ENCODE measurements at places on chromosomes 2 and 18.

- no peak for DNase-seq
Measured at GRCh38 chr2:109226622-109227021, 97.6 kb downstream of the SH3RF3 start.

DNA sequence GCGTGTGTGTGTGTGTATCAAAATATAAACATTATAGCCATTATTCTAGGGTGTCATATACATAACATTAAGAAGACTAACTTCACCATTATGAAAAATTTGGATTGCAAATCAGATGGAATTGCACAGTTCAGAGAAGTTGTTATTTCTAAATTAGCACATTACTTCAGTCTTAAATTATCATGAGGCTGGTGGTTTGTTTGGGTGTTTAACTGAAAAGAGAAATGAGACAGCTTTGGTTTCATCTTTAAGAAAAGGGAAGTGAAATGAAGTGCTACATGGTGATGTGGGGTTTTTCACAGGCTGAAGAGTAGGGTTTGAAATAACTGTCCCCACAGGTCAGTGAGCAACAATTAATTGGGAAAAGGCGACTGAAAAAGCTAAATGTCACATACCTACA lies 161.2 kb upstream of the XIRP2 start:
- no peak for DNase-seq

DNA sequence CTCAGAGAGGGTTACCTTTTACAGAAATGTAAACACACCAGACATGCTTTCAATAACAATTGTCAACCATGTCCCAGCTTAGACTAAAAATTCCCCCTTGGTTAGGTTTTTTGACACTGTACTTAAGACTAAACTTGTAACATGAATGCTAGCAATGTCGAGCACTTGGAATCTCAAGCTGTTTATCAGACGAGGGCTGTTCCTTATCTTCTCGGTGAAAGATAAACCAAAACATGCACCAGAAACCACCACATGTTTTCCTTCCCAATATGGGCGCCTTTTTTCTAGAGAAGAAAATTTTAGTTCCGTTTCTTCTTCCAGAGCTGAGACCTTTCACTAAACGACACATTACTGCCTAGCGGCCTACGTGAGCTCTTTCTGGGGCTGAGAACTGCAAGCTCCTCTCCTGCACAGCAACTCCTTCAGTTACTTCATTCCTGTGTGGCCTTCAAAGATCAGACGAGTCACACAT lies 42.4 kb upstream of the ACKR3 start:
- DNase-seq: no peak

DNA sequence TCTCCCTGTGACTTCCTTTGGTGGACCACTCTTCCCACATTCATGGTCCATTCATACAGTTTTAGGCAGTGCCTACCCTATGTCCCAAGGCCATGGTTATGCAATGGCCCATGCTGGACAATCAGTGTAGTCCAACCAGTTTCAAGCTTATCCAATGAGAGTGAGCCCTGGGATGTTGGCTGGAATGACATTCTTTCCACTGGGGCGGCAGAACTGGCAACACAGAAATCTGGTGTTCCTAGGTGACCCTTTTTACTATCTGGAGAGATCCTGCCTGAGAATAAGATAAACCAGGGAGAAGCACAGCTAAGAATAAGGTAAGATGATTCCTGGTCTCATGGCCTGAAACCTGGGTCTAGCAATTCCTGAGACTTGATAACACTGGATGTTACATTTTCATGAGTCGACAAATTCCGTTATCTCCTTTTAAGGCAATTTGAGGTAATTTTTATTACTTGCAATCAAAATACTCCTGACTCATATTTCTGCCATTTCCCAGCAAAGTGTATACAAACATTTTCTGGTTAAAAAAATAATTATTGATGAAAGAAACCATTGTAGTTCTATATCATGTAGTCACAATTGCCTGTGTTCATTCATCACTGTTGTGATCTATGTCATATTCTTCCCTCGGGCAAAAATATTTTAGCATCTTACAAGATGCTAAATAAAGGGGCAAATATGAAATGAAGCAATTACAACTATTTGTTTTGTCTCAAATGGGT lies 271.5 kb upstream of the LYPD1 start:
- DNase-seq: no peak

GRCh38 chr2:133341575-133341974 lies 226.7 kb downstream of the NCKAP5 start:
- DNase-seq: no peak

DNA sequence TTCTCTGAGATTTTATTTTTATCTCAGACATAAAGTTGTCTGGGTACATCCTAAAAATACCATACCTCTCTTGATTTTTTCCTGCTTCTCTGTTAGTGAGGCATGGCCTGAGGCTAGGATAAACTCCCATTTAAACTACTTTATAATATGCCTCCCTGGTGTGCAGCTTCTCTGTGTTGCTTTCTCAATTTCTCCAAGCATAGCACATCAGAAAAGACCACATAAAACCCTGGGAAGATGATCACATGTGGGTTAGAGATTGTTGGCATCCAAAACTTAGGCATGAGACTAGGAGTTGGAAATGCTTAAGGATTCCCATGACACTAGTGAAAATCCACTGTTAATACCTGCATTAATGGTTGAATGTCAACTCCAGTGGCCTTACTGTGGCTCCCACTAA lies 254.6 kb downstream of the RND3 start:
- DNase-seq: no peak

DNA sequence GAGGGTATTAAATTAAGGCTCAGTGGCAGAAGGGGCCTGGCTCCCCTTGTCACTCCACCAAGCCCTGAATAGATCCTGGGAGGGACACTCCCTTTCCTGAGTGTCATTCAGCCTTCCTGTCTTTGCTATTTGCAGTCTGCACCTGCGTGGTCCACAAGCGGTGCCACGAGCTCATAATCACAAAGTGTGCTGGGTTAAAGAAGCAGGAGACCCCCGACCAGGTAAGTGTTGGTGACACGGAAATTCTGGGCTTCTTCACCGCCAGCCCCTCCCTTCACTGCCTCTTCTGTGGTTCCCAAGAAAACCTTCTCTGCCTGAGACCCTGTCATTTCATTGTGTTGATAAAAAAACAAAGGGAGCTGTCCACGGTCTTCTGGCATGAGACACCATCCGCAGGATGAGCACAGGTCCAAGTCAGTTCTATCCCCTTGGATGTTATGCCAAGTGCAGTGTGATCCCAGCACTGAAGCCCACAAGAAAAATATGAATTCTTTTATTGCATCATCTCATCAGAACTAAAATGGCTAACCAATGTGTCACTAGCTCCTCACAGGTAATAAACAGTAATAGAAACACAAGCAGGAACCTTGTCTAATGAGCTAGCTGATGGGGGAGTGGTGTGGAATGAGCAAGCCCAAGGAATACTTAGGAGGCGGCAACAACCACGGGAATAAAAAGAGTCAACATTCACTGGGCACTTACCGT lies 316.9 kb upstream of the EPAS1 start:
- DNase-seq: peak; percentile 46

DNA sequence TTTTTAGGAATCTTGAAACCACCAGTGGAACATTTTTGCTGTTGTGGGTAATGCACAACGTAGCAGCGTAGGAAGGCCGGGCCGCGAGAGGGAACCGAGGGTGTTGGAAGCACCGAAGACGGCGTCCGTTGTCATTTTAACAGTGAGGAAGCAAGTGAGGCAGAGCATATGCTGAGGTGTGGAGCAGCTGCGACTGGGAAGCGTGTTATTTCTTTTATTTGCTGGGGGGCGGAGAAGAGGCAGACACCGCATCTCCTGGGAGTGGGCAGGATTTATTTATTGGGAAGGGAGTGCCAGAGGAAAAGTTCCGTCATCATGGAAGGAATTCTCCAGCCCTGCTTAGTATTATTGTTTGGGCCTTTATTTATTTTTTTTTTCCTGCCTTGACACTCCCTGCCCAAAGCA lies 232.8 kb downstream of the KLHL29 start:
- DNase-seq: peak; percentile 60

GRCh38 chr2:29223257-29223656 lies 108.0 kb downstream of the CLIP4 start:
- no peak for DNase-seq

DNA sequence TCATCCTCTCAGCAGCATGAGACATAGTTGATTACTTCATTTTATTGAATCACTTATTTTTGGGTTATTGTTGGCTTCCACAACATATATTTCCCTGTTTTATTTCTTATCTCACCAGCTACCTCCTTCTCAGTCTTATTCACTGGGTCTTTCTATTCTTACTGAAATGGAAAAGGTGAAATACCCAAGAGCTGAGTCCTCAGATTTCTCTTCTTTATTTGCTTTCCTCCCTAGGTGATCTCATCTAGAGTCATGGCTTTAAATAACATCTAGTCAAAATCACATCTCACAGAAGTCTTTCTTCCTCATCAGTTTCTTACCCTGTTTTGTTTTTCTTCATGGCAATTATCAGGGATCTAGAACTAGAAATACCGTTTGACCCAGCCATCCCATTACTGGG lies 105.0 kb upstream of the RBBP8 start:
- DNase-seq: no peak

DNA sequence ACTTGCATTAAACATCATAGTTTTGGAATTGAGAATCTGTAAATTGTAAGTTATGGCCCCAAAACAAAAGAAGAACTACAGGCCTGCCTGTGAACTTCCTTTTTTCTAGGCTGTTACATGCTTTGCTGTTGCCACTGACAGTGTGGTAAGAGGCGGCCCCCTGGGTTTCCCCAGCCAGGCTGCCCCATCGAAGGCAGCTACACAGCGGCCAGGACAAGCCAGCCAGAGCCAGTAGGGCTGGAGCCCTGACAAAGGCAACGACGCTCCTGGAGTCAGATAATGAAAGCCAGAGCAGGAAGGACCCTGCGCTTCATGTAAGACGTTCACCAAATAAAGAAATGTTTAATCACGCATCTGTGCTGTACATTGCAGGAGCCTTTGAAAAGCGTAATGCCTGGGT lies 55.0 kb downstream of the ANKRD44 start:
- DNase-seq: peak; percentile 11

GRCh38 chr2:7405861-7406715 lies 488.9 kb downstream of the RNF144A start:
- no peak for DNase-seq

DNA sequence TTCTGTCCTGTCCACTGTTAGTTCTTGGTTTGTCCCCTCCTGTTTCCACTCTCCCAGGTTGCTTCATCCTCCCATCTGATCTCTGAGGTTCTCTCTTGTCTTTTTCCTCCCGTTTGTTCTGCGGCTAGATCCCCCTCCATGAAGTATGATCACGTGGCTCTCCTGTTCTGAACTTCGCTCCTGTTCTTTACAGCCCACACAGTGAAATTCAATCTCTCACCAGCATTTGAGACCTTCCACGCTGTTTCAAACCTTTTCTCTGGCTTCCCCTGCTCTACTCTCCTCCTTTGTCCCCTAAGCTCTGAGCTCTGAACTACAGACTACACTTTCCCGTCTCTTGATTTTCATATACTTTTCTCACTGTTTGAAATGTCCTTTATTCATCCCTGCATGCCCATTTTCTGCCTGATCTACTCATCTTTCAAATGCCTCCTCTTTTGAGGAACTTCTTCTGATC lies 83.5 kb downstream of the OSBPL6 start:
- DNase-seq: no peak

- no peak for DNase-seq
Measured at GRCh38 chr2:28161466-28161865, 231.2 kb upstream of the FOSL2 start.

GRCh38 chr18:47737956-47738355 lies 192.5 kb downstream of the SMAD2 start:
- DNase-seq: no peak

GRCh38 chr2:105682401-105682800 lies 62.3 kb upstream of the NCK2 start:
- DNase-seq: no peak

- DNase-seq: no peak
Measured at GRCh38 chr2:198991431-198991830, 466.3 kb downstream of the SATB2 start.

GRCh38 chr2:108619925-108620620 lies 85.8 kb downstream of the LIMS1 start:
- DNase-seq: peak; percentile 17

- no peak for DNase-seq
Measured at GRCh38 chr2:120477831-120478481, 132.0 kb downstream of the INHBB start.

- no peak for DNase-seq
Measured at GRCh38 chr2:67760995-67761394, 301.8 kb downstream of the C1D start.

GRCh38 chr2:174007010-174007409 lies 41.8 kb upstream of the SP3 start:
- DNase-seq: no peak

DNA sequence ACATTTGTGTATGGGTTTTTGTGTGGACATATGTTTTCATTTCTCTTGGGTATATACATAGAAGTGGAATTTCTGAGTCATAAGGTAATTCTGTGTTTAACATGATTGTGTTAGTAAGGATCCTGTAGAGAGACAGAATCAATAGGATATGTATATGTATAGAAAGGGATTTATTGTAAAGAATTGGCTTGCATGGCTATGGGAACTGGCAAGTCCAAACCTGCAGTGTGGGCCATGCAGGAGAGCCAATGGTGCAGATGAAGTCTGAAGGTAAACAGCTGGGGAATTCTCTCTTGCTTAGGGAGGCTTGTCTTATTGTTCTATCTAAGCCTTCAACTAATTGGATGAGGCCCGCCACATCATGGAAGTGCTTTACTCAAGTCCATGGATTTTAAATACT lies 39.2 kb upstream of the IL1R2 start:
- no peak for DNase-seq

- no peak for DNase-seq
Measured at GRCh38 chr2:152558158-152558984, 158.9 kb downstream of the PRPF40A start.

GRCh38 chr2:234403074-234403473 lies 93.8 kb downstream of the ARL4C start:
- no peak for DNase-seq

DNA sequence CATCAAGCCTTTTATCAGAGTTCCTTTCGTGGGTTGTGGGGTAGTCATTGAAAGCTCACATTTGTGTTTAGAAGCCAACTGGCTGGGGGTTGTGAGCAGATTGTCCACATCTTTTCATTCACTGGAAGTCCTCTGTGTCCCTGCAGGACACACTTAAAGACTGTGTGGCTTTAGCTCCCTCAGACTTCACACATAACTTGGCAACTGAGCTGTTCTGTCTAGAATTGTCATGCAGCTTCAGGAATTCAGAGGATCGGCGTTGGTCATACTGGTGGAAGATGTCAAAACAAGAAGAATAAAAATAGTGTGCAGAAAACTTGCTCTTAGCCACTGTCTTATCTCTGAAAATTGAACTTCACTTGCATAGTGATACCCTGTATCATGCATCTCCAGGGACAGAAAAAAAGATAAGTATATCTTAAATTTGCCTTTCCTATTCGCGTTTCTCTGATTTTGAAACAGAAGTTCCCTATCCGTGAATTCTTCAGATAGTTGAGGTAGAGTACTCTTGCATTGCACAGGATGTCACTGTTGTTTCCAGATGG lies 49.6 kb downstream of the TRAPPC12 start:
- DNase-seq: no peak

DNA sequence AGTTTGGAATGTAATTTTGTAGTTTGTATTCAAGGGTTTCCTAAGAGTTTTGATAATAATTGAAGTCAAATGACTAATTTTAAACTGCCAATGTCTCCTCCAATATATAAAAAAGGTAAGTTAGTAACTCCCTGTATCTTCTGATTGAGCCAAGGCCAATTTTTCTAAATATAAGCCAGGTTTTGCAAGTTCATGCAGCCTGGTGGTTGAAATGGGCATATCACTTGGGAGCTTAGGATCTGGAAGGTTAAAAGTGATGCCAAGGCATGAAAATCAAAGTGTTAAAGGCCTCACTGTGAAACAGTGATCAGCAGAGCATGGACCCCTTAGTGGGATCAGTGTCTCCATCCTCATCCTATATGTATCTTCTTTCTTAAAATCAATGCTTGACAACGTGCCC lies 60.5 kb downstream of the MERTK start:
- no peak for DNase-seq

Measured in NCI-H345 (cell line).